K562 (cell line): ENCODE measurements at places on chromosomes 1 and 21. TPM values are rescaled to one million over a fixed set of nuclear protein-coding genes. Genes with fewer than 3 reads are reported as not detected.

DNA sequence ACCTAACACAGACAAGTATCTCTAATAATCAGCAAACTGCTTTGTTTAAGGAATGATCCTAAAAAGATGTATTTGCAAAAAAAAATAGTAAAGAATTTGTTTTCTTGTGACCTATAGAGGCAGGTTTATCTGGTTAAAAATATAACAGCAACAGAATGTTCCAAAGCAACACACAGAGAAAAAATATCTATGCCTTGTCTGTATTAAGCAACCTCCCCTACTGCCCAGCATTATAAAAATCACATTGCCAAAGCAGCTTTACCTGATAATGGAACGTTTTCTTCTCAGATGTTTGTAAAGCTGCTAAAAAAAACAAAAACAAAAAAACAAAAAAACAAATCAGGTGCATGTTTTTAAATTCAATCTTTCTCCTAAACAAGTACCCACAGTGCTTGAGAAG is 24.7 kb downstream of the PALMD start:
- no peaks in the 10 kb centered on the region for H3K36me3 ChIP-seq
- no peak overlapping the region for H3K4me3 ChIP-seq
- DNase-seq: no peak

DNA sequence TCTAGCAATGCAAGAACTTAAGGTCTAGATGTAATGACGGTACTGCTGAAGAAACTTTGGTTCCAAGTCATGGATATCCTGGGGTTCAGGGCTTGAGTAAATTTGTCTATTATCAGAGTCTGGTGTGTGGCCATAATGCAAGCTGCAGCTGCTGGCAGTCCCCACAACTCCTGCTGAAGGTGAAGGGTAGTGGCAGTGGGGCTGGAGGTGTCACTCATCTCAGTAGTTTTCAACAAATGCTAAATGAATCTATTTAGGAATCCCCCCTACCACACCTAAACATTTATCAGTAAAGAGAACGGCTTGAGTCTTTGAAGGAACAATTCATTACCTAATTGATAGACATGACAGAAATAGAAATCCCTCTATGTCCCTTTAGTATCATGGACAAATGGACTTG is 99.2 kb upstream of the GNG4 start:
- H3K4me3 ChIP-seq: no peak overlapping the region
- no peaks in the 10 kb centered on the region for H3K36me3 ChIP-seq
- H3K27me3 ChIP-seq: no peaks in the 10 kb centered on the region; the same call in 2 of the 3 replicates
- no peaks in the 10 kb centered on the region for H3K4me1 ChIP-seq

DNA sequence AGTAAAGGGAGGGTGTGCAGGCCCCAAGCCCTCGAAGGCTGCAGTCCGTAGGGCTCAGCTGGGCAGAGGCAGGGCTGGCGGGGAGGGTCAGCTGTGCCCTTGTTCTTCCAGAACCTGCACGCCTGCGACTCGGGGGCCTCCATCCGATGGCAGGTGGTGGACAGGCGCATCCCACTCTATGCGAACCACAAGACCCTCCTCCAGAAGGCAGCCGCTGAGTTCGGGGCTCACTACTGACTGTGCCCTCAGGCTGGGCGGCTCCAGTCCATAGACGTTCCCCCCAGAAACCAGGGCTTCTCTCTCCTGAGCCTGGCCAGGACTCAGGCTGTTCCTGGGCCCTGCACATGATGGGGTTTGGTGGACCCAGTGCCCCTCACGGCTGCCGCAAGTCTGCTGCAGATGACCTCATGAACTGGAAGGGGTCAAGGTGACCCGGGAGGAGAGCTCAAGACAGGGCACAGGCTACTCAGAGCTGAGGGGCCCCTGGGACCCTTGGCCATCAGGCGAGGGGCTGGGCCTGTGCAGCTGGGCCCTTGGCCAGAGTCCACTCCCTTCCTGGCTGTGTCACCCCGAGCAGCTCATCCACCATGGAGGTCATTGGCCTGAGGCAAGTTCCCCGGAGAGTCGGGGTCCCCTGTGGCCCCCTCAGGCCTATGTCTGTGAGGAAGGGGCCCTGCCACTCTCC is 13.6 kb upstream of the LRRC3 start:
- DNase-seq: no peak
- H3K4me1 ChIP-seq: peaks cover 29% of the 10 kb centered on the region; the same call in 1 of the 2 replicates
- no peaks in the 10 kb centered on the region for H3K36me3 ChIP-seq
- H3K27me3 ChIP-seq: peaks cover 89% of the 10 kb centered on the region

- H3K36me3 ChIP-seq: no peaks in the 10 kb centered on the region
- no peak overlapping the region for H3K27ac ChIP-seq
- H3K4me1 ChIP-seq: no peaks in the 10 kb centered on the region
- H3K4me3 ChIP-seq: no peak overlapping the region
- no peak for DNase-seq
These were observed 64.0 kb upstream of the HMCN1 start for GRCh38 chr1:185670187-185670627.

DNA sequence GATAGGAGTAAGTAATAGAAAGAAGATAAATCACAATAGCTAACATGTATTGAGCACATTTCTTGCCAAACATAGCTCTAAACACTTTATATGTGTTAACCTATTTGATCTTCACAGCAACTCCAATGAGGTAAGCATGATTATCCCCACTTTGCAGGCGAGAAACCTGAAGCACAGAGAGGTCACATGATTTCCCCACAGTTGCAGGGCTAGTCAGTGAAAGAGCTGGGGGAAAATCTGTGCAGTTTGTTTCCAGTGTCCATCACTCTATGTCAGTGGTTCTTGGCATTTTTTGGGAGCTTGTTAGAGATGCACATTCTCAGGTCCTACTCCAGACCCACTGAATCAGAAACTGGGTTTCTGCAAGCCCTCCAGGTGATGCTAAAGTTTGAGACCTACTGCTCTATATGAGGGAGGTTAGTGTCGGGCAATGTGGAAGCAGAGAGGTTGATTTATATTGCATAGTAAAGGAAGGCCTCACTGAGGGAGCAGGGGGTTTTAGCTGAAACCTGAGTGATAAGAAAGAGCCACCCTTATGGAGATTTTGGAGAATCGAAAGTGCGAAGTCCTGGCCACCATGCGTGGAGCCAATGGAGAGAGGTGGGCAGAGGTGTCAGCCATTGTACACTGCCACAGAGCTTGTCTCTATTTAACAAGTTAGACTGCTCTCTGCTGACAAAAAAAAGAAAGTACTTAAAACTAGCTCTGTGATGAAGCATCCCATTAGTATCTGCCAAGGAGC is 20.9 kb downstream of the MCOLN3 start:
- H3K27me3 ChIP-seq: 0 out of 2 replicates have a peak, but pooled peaks cover 6% of the 10 kb centered on the region
- H3K27ac ChIP-seq: no peak overlapping the region
- no peak overlapping the region for H3K4me3 ChIP-seq
- no peaks in the 10 kb centered on the region for H3K4me1 ChIP-seq

DNA sequence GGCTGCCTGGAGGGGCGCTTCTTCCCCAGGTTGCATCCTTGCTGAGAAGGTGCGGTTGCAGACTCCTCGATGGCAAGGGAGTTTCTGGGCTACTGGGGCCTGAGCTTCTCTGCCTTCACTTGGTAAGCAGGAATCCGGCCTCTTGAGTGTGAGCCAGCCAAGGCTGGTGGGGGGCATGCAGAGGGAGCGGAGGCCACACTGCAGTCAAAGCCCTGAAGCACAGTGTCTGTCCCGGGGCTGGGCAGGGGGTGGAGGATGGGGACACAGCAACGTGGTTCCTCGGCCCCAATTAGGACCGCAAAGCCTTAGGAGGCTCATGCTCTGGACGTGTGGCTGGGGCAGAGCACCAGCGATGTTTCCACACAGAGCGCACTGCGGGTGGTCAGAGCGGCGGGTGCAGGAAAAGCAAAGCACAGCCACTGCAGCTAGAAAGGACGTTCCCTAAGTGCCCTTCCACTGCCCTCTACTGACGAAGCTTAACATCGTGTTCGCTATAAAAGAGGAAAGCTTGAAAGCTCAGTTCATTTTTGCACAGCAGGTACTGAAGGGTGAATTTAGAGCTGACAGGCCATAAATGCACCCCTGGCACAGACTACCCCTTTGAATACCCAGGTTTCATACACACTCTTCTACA is 60.7 kb upstream of the COG2 start:
- peak; percentile 16 for DNase-seq
- no peaks in the 10 kb centered on the region; the same call in 1 of the 2 replicates for H3K27me3 ChIP-seq
- no peaks in the 10 kb centered on the region; the same call in 1 of the 2 replicates for H3K4me1 ChIP-seq

Gene MAP1LC3C
- not detected in 2 replicates for total RNA-seq

Gene MLLT11
- total RNA-seq: 19.4 and 20.5 TPM in 2 replicates
